Stimulated activated CD4-positive, alpha-beta T cell treated with anti-CD3 and anti-CD28 coated beads, TNF-alpha, amount 100 ng/mL, for 48 hours (primary cell): ENCODE measurements at places on chromosomes 1 and 21.

GRCh38 chr1:173295995-173296394 is 88.9 kb upstream of the TNFSF4 start:
- no peak for DNase-seq

DNA sequence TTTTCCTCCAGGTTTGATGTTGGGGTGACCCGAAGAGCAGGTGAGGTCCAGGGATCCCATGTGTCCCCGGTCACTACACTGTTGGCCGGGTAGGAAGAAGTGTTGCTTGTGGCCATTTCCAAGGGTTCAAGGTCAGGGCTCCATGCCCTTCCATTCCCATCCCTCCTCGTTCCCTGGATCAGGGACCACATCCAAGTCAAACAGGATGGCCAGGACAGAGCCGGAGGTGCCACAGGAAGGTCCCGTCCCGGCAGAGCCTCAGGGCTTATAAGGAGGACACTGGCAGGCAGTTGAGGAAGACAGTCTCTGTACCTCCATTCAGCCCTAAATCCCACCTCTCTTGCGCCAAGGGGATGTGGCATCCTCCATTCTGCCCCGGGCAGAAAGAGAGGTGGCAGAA is 22.0 kb upstream of the FAM131C start:
- no peak for DNase-seq

DNA sequence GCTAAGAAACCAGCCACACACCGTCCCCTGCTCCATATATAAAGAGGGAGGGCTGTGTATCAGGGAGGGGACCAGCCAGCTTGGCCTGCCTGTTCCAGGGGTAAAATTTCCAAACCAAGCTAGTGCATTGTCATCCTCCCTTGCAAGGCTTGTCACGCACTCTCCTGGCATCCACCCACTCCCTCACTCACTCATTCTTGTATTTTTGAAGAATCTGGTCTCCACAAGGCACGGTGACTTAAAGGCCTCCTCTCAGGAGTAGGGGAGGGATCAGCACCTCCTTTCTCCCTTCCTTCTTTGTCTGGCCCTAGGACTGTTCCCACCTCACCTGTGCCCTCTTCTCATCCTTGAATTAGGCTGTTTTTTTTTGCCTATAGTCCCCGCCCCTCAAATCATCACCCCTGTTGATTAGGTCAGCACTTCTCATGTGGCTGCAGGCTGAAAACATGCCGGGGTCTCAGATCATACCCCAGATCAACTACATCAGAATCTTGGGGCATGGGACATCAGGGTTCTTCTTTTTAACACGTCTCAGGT is 5.0 kb downstream of the ABCA4 start:
- no peak for DNase-seq

DNA sequence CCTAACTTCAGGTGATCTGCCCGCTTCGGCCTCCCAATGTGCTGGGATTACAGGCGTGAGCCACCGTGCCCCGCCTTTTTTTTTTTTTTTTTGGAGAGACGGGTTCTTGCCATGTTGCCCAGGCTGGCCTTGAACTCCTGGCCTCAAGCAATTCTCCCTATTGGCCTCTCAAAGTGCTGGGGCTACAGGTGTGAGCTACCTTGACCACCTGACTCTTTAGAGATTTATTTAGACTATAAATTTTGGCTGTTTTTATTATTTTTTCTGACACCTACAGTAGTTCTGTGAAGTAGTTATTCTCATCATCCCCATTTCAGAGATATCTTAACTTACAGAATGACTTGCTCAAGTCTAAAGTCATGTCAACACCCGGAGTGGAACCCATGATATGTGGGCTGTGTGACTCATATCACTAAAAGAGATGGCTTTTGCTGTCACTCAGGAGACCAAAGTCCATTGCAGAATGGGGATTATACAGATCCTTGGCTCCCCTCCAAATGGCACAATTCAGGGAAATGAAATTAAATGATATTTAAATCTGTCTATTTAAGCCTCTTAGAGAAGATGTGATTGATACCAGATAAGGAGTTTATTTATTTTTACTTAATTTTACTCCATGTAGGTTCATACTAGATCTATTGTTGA is 93.2 kb downstream of the CTH start:
- DNase-seq, result no peak

DNA sequence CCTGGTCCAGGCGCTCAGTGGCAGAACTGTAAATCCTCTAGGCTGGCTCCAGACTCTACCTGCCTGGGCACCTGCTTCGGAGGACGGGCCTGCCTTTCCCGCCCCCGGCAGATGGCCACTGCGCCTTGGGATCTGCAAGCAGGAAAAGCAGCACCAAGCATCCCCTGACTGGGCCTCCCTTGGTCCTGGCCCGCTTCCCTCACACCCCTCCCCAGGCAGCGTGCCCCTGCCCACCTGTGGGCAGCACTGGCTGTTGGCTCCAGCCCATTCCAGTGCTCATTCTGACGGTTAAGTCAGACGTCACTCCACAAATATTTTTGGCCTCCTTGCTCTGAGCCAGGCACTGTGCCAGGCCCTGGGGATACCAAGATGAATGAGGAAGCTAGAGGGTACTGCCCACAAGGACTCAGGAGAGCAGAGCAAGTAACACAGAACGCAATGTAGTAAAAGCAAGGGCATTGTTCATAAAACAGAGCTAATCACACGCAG is 22.0 kb upstream of the BLACAT1 start:
- no peak for DNase-seq

DNA sequence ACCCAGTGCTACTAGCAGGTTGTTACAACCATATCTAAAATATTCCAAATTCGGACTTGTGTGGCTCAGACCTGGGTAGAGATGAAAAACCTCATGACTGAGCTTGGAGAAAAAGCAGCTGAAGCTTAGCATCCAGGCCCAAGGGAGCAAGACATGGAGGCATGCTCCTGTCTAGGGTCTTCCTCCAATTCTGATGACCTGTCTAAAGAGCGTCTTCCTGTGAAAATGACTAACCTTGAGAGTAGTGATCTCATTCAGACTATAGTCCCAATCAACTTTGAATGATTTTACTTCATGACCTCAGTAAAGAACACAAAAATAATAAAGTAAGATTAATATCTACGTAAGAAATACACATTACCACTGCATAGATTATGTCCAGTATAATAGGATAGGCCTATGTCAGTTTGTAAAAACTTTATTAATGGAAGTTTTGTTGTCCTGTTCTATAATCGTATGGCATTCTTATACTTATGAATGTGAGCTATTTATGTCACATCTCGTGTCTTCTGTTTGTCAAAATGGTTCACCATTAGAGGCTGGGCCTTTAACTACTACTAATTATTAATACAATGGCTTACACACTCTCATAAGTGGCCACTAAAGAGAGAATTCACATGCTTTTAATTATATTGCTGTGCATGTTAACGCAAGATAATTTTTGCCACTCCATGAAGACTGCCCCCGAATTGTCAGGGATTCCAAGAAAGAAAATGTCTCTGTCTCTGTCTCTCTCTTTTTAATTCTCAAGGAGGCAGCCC is 201.3 kb downstream of the NCAM2 start:
- DNase-seq, result no peak

DNA sequence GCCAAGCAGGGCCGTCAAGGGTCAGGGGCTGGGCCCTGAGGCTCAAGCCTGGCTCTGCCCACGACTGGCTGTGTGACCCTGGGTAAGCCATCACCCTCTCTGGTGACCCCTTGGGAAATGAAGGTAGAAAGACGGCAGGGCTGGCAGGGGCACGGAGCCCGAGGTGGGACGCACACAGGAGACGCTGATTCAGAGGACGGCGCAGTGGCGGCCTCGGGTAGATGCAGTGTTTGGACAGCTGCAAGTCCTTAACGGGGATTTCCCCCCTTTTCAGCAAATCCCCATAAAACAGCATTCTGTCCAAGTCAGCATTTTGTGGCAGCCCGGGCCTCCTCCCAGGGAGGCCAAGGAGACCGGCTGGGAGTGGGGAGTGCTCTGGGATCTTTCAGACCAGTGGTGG is 16.7 kb downstream of the COL8A2 start:
- DNase-seq, result no peak

- no peak for DNase-seq
Measured at GRCh38 chr1:241932845-241933244, 24.7 kb upstream of the BECN2 start.

GRCh38 chr1:44485229-44485933 is 80.3 kb downstream of the RNF220 start:
- no peak for DNase-seq

- DNase-seq, result no peak
Measured at GRCh38 chr1:19258353-19258752, 6.7 kb downstream of the MRTO4 start.

GRCh38 chr1:59390307-59390706 is 93.4 kb downstream of the FGGY start:
- no peak for DNase-seq

- DNase-seq, result no peak
Measured at GRCh38 chr1:208159555-208160258, 84.5 kb downstream of the PLXNA2 start.
